ENCODE measurements at places on chromosomes 3 and 15. TPM values are rescaled to one million over a fixed set of nuclear protein-coding genes. Genes with fewer than 3 reads are reported as not detected.

Gene WDR49
- total RNA-seq = 0.16 TPM

- no peak for ATAC-seq
Observed at GRCh38 chr15:40016224-40016865, 22.6 kb downstream of the SRP14 start.

DNA sequence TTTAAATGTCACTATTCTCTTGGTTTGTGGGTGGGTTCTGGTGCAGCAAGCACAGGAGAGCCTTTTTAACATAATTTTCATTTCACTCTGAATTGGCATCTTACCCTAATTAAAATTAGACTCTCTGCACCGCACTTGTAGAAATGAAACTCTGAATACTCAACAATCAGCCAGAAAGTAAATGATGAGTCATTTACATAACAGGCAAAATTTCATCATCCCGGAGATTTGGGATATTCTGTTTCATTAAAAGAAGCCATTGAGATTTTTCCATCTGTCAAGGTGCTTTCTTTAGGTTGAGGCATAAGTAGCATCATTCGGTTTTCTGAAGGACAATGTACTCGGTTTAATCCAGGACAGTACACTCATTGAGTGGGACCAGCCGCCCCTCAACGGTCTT lies 111.0 kb downstream of the RFTN1 start:
- ATAC-seq = no peak

DNA sequence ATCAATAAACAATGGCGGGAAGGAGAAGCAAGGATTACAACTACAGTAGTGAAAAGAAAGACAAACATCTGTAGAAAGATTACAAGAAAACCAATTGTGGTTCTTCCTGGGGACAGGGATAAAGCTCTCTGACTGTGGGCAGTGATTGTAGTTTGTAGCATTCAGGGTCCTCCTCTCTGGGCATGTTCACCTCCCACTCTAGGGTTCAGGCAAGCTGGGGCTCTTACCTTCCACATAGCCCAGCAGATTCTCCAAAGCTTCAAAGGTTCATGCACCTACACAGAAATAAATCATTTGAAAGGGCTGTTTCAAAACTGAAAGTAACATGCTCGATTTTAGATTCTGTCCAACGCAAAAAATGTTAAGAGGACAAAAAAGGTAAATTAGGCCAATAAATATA lies 17.4 kb upstream of the UBE3A start:
- ATAC-seq = no peak

GRCh38 chr3:14137445-14137844 lies 12.6 kb downstream of the TMEM43 start:
- ATAC-seq = no peak

All from motor neuron (in vitro differentiated cells).